ENCODE measurements at places on chromosomes 2 and 18. TPM values are rescaled to one million over a fixed set of nuclear protein-coding genes. Genes with fewer than 3 reads are reported as not detected.

- no peak for DNase-seq
Measured at GRCh38 chr2:138744713-138745112, 35.5 kb downstream of the NXPH2 start.

The ELMOD3 gene
- 17.1 TPM for total RNA-seq

DNA sequence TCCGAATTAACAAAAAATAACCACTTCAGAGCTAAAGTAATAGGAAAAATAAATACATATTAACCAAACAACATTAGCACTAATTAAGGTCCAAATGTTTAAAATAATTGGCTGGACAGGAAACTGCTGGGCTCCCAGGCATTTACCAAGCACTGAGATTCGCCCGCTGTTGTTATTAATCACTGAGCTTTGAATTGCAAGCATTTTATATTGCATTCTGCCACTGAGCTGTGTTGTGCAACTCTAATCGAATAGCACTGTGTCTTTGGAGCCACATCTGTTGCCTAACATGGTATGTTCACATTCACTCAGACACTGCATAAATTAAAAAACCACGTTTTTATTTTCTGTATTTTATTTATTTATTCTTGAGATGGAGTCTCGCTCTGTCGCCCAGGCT, 88.9 kb downstream of the SOWAHC start:
- no peak for DNase-seq

DNA sequence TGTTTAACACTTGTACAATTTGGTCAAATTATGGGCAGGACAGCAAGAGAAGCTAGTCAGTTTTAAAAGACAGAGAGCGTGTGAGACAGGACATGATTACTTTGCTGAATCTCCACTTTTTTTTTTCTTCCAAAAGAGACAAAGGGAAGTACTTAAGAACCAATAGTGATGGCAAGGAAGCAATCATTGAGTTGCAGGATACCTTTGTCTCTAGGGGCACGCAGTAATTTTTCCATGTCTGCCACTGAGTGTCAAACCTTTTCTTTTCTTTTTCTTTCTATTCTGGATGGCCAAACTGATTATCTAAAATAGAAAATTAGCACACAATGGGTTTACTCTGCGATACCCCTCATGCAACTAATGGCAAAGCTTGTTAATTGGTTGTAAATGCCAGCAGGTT, 533.0 kb downstream of the PLCL1 start:
- no peak for DNase-seq

The CNGA3 gene
- 1.2 TPM for total RNA-seq

DNA sequence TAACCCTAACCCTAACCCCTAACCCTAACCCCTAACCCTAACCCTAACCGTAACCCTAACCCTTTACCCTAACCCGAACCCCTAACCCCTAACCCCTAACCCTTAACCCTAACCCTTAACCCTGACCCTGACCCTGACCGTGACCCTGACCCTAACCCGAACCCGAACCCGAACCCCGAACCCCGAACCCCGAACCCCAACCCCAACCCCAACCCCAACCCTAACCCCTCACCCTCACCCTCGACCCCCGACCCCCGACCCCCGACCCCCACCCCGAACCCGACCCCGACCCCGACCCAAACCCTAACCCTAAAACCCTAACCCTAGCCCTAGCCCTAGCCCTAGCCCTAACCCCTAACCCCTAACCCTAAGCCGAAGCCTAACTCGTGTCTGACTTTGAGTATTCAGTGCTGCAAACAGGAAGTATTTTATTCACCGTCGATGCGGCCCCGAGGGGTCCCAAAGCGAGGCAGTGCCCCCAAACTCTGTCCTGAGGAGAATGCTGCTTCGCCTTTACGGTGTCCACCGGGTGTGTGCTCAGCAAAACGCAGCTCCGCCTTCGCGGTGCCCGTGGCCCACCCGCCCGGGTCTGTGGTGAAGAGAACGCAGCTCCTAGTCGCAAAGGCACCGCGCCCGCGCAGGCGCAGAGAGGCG, 36.0 kb downstream of the FAM110C start:
- no peak for DNase-seq

The SERPINB3 gene
- not detected for total RNA-seq

DNA sequence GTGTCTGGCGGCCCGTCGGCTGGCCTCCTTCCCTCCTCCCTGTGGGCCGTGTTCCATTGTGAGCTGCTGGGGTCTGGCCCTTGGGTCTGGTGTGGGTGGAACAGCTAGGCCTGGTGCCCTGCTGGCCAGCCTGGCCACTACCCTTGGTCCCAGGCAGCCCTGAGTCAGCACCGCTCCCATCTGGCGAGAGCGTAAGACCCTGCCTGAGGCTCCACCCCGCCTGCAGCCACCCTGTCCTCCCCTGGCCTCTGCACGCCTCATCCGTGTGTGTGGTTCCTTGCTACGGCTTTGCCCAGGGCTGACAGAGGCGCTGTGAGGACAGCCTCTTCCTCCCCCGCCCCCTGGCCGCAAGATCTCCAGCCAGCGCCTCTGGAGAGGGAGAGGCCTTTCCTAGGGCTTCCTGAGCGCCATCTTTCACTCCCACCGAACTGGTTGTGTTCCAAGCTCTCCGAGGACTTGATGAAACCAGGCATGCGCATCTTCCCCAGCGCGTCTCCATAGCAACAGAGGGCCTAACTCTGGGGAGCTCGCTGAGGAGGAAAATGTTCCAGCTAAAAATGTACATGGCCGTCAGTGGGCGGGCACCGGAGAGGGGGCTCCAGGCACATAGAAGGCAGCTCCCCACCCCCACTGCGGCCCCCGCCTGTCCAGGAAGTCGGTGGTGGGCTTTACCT, 83.0 kb downstream of the STPG4 start:
- peak; percentile 66 for DNase-seq

DNA sequence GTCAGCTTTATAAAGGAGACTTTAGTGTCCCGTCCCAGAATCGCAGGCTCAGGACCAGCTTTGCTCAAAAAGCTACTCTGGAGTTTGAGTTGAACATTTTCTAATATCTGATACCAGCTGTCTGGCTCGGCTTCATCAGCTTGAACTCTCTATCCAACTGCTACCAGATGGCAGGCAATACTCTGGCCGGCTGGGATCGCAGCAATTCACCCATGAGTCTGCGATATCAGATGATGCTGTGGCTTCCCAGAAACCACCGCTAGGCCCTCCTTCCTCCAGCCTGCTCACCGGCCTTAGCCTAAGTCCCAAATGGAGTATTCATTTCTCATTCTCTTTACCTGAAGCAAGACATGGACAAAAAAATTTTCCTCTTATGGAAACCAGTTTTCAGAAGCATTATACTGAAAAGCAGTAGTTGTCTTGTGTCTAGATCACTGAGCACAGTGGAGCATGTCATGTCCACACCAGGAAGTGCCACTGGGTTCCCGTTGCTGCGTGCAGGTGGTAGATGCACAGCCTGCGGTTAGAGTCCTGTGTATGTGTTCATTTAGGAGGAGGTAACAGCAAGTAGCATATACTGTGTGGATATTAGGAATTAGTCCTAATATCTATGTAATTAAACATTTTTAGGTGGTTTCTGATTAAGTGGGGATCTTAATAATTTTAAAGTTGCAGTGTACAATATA, 162.0 kb upstream of the SOX11 start:
- DNase-seq, result no peak

The ZNF521 gene
- 17.1 TPM for total RNA-seq

DNA sequence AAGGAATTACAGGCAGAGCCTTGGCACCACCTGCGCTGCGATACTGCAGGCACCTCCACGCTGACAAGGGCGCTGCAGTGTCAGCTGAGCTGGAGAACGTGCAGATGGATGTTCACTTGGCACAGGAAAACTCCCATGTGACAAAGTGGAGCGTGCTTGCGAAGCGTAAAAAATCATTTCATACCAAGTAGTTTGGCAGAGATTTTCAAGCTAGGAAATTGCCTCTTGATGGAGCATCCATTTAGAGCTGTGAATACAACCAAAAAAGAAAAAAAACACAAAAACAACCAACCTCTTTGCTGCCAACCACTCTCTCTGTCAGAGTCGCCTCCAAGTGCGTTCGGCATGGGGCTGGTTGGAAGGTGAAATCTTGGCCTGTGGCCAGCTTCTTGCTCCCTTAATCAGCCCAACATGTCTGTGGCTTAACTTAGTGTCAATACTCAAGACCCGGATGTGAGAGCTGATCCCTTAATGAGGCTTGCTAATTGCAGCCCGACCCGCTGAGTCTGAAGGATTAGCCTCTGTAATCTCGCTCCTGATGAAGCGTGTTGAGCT, 38.1 kb downstream of the ACOXL start:
- DNase-seq, result no peak

- no peak for DNase-seq
Measured at GRCh38 chr18:72013427-72013850, 530.7 kb downstream of the CBLN2 start.

- no peak for DNase-seq
Measured at GRCh38 chr18:37207343-37207742, 358.3 kb downstream of the CELF4 start.

GRCh38 chr18:57586251-57587049, at the start of gene FECH:
TSS of gene FECH (minus strand) at chr18:57586702. CDS start at chr18:57586620, 82 bp downstream.
- DNase-seq, result peak; percentile 88

GRCh38 chr2:59047373-59047995, 806.4 kb upstream of the FANCL start:
- no peak for DNase-seq
